CMK (cell line): ENCODE measurements at places on chromosomes 3 and 15.

- no peak for DNase-seq
Measured at GRCh38 chr15:34673241-34673640, 81.6 kb downstream of the GJD2 start.

DNA sequence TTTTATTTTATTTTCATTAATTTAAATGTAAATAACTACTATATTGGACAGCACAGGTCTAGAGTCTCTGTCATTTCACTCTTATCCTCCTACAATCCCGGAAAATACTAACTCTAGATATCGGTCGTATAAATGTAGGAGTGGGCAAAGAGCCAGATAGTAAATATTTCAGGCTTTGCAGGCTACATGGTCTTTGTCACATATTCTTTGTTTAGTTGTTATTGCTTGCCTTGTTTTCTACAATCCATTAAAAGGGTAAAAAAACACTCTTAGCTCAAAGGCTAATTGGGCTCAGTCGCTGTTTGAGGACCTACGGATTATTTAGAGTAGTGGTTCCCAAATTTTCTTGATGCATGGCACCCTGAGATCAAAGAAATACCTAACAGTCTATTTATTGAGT lies 1.7 kb downstream of the KNL1 start:
- DNase-seq = no peak

GRCh38 chr15:87955284-87955909 lies 301.1 kb downstream of the NTRK3 start:
- no peak for DNase-seq

GRCh38 chr3:150538324-150539208 lies 7.7 kb downstream of the SERP1 start:
- DNase-seq = no peak

DNA sequence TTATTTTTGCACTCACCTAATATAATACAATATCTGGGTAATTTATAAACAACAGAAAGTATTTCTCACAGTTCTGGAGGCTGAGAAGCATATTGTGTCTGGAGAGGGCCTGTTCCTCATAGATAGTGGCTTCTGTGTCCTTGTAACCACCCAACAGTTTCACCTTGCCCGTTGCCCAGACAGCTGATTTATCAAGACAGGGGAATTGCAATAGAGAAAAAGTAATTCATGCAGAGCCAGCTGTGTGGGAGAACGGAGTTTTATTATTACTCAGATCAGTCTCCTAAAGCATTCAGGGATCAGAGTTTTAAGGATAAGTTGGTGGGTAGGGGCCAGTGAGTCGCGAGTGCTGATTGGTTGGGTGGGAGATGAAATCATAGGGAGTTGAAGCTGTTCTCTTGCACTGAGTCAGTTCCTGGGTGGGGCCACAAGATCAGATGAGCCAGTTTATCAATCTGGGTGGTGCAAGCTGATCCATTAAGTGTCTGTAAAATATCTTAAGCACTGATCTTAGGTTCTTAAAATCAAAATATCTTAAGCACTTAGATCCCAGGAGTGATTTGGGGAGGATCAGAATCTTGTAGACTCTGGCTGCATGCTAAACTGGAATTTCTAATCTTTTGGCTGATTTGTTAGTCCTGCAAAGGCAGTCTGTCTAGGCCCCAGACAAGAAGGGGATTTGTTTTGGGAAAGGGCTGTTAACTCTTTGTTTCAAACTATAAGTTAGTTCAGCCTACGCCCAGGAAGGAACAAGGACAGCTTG lies 33.9 kb upstream of the C15orf39 start:
- DNase-seq = no peak

DNA sequence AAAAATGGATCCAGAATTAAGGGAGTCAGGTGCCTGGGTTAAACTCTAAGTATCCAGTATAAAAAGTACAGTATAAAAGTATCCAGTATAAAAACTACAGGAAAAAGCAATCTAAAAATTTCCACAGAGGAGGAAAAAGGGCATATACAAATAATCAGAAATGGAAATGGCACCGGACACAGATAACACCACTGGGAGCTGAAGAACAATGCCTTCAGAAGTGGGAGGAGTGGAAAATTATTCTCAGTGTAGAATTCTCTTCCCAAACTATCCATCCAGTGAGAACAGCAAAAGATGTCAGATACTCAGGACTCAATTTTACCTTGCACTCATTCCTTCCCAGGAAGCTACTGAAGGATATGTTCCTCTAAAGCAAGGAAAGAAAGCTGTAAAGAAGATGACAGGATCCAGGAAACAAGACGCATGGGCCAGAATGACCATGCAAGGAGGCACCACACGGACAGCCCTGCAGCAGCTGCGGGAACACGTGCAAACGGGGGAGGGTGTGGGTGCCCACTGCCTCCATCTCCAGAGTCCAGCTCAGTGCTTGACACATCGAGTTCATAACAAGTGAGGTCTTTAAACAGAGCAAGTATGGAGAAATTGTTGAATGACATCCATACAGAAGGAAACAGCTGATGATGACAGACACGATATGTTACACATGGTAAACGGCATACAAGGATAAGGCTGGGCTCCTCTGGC lies 68.5 kb downstream of the CHSY1 start:
- DNase-seq = no peak

DNA sequence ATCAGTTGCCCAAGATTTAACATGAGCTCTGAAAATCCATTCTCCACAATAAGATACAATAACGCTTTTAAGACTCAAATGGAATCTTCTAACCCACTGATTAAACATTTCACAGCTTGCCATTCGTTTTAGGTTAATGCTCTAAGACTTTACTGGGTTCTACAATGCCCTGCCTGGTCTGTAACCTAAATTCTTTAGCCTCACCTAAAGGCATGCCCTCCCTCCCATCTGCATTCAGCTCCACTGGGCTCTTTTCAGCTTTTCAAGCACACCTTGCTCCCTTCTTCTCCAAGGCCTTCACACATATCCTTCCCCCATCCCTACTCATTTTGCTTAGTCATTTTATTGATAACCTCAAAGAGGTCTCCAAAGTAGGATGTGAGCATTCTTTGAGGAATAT lies 290.9 kb downstream of the LSAMP start:
- no peak for DNase-seq
